ENCODE measurements at places on chromosomes 3 and 15. TPM values are rescaled to one million over a fixed set of nuclear protein-coding genes. Genes with fewer than 3 reads are reported as not detected.

The BFSP2 gene
- total RNA-seq = not detected

The CIP2A gene
- 30.3 TPM for total RNA-seq

The RAB27A gene
- 9.2 TPM for total RNA-seq

The ALG1L2 gene
- 5.6 TPM for total RNA-seq

The KLF15 gene
- 20.7 TPM for total RNA-seq

The PLA2G4B gene
- 10.1 TPM for total RNA-seq

The NDN gene
- 40.3 TPM for total RNA-seq

The GRAMD2A gene
- 2.0 TPM for total RNA-seq

The CD96 gene
- 0.18 TPM for total RNA-seq

The RARB gene
- total RNA-seq = 21.9 TPM

The CAMP gene
- not detected for total RNA-seq

The MOBP gene
- total RNA-seq = 7.1 TPM

The PLSCR2 gene
- 34.6 TPM for total RNA-seq

The FANCD2OS gene
- total RNA-seq = not detected
